Stimulated activated CD8-positive, alpha-beta memory T cell treated with anti-CD3 and anti-CD28 coated beads, Interleukin-15, amount 100 ng/mL, for 48 hours (primary cell): ENCODE measurements at places on chromosomes 1 and 21.

DNA sequence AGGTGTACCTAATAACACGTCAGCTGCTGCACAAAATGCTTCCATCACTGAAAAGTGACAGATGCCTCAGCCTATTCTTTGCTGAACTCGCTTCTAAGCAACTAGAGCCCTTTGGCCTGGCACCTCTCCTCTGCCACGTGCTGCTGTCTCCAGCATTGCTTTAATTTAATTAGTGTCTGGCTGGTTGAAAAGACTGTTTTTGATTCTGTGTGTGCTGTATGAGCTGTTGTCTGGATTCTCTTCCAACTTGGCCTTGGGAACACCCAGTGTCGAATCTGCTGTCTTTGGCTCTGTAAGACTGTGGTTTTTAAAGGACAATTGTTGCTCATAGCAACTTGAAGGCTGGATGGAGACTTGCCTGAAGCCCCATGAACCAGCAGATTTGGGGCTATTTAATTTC is 109.5 kb downstream of the PSMG1 start:
- no peak for DNase-seq

DNA sequence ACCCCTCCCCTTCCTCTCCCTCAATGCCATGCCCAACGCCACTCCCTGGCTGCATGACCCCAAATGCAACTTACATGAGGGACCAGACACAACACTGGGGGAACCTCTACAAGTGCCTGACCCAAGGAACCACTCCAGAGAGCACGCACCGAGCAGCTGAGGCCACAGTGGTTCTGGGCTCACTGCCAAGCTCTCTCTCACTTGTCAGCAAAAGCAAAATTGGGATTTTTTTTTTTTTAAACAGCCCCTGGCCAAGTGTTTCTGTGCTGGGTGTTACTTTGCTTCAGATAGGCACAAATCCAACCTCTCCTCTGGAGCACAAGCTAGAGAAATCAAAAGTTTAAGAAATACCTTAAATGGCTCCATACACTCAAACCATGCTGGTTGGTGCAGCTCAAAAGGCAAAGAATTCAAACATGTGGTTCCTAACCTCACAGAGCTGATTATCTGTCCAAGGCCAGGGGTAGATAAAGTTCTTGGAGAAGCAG is 363.0 kb downstream of the SETD4 start:
- no peak for DNase-seq

DNA sequence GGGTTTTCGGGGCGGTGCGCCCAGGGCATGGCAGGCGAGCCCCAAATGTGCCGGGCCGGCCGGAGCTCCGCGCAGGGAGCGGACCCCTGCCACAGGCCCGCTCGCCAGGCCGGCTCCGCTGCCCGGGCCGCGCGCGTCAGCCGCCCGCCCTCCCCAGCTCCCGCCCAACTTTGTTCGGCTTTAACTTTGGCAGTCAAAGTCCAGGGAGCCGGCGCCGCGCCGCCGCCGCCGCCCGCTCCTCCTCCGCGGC is 488 bp downstream of the SLC35D1 start:
- DNase-seq = peak; percentile 7

DNA sequence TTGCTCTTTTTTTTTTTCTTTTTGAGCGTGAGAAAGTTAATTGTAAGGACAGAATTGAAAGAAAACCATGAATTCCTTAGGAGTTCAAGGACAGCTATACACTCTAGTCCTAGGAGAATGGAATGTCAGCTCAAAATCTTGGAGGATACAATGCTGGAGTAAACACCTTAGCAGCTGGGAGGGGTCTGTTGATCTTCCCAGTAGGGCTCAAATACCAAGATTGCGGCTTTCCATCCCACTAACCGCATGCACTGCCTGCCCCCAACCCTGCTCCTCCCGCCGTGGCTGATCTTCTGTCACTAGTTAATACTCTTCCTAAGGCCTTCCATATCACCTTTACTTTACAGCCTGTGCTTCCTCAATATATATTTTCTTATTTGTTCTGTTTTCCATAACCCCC is 2.6 kb upstream of the PDC start:
- no peak for DNase-seq

- DNase-seq = peak; percentile 15
Measured at GRCh38 chr1:213987422-213987926, 299 bp upstream of the PROX1 start.

DNA sequence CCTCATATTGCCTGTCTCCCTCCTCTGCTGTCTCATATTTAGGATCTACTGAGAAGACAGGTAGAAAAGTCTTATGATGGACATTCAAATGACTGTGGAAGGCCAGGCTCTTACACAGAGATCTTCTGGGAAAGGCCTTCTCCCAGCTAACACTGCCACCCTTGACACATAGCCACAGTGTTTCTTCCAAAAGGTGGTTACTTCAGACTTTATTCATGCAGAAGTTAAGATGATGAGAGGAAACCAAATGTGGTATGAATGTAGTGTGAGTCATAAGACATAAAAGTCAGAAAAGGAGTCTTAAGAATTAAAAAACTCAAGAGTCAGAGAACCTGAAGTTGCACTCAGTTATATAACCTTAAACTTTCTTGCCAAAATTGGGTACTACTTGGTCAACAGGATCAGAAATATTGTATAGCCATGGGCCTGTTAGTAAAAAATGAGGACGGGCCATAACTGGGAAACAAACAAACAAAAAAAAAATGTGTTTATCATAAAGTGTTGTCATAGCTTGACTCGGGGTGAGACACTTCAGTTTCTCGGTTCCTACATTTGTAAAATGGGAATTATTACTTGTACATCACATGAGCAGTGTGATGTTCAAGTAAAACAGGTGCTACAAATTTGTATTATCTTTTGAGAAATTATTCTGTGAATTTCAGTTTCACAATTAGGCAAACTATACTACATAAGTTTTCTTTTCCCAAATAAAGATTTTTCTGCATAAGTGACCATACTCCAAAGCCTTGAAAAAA is 1.2 kb upstream of the DENND1B start:
- DNase-seq = peak; percentile 12

- DNase-seq = no peak
Measured at GRCh38 chr1:91591175-91591974, 90.7 kb downstream of the CDC7 start.

- no peak for DNase-seq
Measured at GRCh38 chr1:47751193-47751592, 246.0 kb downstream of the TRABD2B start.

DNA sequence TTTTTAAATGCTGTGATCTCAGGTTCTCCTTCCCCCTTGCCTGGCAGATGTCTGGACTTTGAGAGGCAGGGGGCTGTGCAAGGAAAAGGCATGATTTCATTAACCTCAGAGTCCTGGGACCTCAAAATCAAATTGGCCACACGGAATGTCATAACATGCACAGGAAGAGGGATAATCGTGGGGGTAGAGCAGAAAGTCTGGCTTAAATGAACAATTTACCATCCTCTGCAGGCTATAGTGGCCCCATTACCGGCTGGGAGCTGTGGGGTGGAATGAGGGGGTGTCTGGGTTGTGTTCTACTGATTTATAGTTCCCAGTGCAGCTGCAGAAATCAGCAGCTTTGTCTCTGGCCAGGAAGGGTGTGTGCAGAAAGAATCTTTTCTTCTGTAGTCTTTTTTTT is 10.8 kb downstream of the OPRD1 start:
- DNase-seq = no peak

DNA sequence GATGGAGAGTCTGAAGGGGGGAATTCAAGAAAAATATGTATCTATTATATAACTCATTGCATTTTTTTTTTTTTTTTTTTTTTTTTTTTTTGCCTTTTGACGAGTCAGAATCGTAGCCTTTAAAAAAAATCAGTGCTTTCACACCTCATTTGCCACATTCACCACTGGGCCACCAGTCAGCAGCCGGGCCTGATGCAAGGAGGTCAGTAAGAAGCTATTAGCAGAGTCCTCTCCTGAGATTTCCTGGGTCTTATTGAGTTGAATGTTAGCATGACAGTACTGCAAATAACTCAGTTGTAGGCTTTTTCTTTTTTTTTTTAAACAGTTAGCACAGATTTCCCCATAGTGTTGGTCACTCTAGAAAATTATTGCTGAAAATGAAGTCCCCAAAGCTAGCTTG is 139.8 kb downstream of the SPATA17 start:
- DNase-seq = no peak

DNA sequence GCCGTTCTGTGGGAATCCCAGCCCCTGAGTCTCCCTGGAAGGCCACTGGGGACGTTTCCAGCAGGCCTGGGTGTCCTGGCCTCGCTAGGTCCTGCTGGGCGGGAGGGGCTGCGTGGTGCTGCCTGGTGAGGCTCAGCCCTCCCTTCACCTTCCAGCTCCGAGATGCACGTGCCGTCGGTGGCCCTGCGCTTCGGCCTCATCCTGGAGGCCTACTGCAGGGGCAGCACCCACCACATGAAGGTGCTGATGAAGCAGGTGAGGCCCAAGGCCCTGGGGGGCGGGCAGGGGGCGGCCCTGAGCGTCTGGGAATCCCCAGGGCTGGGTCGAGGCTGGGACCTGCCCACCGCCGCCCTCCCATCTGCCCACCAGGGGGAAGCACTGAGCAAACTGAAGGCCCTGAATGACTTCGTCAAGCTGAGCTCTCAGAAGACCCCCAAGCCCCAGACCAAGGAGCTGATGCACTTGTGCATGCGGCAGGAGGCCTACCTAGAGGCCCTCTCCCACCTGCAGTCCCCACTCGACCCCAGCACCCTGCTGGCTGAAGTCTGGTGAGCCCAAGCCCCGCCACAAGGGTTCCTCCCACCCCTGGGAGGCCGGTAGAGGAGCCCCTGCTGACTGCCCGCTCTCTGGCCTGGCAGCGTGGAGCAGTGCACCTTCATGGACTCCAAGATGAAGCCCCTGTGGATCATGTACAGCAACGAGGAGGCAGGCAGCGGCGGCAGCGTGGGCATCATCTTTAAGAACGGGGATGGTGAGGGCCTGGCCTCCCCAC is 70.3 kb downstream of the PIK3CD start:
- DNase-seq = peak; percentile 64

- DNase-seq = no peak
Measured at GRCh38 chr1:4674676-4675075, 20.3 kb downstream of the AJAP1 start.

- no peak for DNase-seq
Measured at GRCh38 chr1:68767941-68768340, 271.1 kb upstream of the DEPDC1 start.

GRCh38 chr1:8116894-8117264 is 90.8 kb upstream of the ERRFI1 start:
- no peak for DNase-seq

- no peak for DNase-seq
Measured at GRCh38 chr21:27132266-27132665, 165.4 kb upstream of the ADAMTS5 start.
